Prostate gland (tissue), 2 donors: ENCODE measurements at places on chromosomes 6 and 20. TPM values are rescaled to one million over a fixed set of nuclear protein-coding genes. Genes with fewer than 3 reads are reported as not detected.
A peak's percentile ranks its signal among the peaks of the same experiment; 100 is the strongest.

The HCK gene
- total RNA-seq = 3.1 TPM

The LAMA4 gene
- total RNA-seq = 9.6 TPM

The ABRACL gene
- total RNA-seq = 13.0 TPM

The HLA-DOB gene
- total RNA-seq = 0.41 TPM

The ELOVL4 gene
- total RNA-seq = 5.8 TPM

The C20orf96 gene
- total RNA-seq = 4.7 TPM

The OR2B6 gene
- not detected for total RNA-seq

The ATP6V1G2 gene
- total RNA-seq = 0.74 TPM

DNA sequence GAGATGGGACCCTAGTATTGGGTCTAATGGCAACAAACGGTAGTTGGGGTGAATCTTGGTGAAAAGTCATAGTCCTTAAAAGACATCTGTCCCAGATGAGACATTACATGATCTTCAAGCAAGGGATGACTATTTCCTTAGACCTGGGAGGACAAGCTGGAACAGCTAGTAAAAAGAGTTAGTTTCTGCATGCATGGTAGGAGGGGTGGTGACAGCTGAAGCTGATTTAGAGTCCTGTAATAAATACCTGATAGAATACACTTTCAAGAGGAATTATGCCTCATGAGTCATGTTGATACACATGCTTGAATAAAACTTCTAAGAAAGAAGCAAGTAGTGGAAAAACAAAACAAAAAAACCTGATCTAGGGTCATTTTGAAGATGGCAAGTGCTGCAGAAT, 247.4 kb downstream of the CD109 start:
- H3K4me1 ChIP-seq = no peaks in the 10 kb centered on the region
- no peaks in the 10 kb centered on the region for H3K36me3 ChIP-seq
- no peak for DNase-seq

DNA sequence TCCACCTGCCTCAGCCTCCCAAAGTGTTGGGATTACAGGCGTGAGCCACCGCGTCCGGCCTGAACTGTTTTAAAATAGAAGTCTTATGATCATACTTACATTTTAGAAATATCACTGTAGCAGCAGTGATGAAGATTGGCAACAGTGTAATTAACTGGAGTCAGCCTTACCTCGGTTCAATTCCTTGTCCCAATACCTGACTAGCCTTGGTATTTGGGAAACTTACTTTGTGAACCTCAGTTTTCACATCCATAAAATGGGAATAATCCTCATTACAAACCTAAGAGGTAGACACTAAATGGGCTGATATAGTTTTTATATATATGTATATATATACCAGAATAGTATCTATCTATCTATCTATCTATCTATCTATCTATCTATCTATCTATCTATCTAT, 19.3 kb downstream of the PHF20 start:
- H3K4me1 ChIP-seq = no peaks in the 10 kb centered on the region
- DNase-seq = no peak
- H3K36me3 ChIP-seq = no peaks in the 10 kb centered on the region
- H3K27ac ChIP-seq = no peak overlapping the region

DNA sequence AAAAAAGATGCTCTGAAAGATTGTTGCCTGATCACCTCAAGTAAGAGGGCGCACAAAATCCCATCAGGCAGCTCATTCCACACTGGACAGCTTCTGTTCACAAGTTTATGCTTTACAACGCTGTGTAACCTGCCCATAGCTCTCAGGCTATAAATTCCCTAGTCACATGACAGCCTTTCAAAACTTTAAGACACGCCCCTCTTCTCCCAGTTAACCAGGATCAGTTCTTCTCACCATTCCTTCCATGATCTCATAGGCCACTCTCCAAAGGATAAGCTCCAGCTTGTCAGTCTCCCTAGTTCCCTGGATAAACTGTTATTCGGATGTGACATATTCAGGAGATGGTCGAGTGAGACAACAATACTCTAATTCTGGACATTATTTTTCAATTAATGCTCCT, 15.0 kb downstream of the ADNP start:
- H3K27me3 ChIP-seq = no peaks in the 10 kb centered on the region
- no peaks in the 10 kb centered on the region for H3K4me1 ChIP-seq
- H3K27ac ChIP-seq = peak overlapping the region; percentile 3
- H3K4me3 ChIP-seq = no peak overlapping the region
- no peaks in the 10 kb centered on the region for H3K36me3 ChIP-seq
- peak; percentile 24 for DNase-seq

DNA sequence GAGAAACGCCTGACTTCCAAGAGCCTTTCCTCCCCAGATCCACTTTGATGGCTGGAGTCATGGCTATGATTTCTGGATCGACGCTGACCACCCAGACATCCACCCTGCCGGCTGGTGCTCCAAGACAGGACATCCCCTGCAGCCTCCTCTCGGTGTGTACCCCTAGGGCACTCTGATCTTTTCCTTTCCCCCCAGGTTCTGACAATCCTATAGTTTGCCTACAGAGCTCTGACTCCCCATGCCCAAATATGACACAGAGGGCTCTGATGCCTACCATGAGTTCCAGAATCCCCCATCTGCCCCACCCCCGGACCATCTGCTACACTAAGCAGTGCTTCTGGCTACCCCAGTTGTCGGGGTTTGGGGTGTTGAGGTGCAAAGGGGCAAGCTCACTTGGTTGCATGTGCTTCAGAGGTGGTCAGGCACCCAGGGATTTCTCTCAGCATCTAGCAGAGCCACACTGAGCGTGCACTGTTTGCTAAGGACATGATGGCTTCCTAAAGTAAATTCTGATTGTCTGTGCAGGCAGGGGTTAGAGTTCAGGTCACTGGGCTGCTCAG, 24.0 kb upstream of the SGK2 start:
- no peak overlapping the region for H3K4me3 ChIP-seq
- no peaks in the 10 kb centered on the region for H3K4me1 ChIP-seq
- no peaks in the 10 kb centered on the region for H3K36me3 ChIP-seq
- DNase-seq = no peak
- H3K27me3 ChIP-seq = no peaks in the 10 kb centered on the region

GRCh38 chr6:165090242-165090641, 219.2 kb downstream of the C6orf118 start:
- H3K36me3 ChIP-seq = no peaks in the 10 kb centered on the region
- no peak overlapping the region for H3K4me3 ChIP-seq
- H3K27me3 ChIP-seq = no peaks in the 10 kb centered on the region
- H3K27ac ChIP-seq = no peak overlapping the region
- DNase-seq = no peak
- H3K4me1 ChIP-seq = no peaks in the 10 kb centered on the region

- no peaks in the 10 kb centered on the region for H3K36me3 ChIP-seq
- no peak overlapping the region for H3K4me3 ChIP-seq
- no peak for DNase-seq
- no peak overlapping the region for H3K27ac ChIP-seq
- H3K27me3 ChIP-seq = no peaks in the 10 kb centered on the region
These were observed 99.3 kb upstream of the BMP5 start for GRCh38 chr6:55974688-55975087.

DNA sequence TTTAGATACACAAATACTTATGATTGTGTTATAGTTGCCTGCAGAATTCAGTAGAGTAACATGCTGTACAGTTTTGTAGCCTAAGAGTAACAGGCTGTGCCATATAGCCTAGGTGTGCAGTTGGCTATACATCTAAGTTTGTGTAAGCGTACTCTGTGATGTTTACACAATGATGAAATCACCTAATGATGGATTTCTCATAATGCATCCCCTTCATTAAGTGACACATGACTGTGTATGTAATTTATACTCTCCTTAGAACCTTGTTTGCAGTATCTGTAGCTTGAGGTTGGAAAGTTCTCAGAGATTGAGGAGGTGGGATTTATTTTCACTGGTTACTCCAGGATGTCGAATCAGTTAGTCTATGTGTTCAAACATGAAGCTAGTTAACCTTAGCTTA, 67.0 kb upstream of the TMEM30A start:
- no peak overlapping the region for H3K27ac ChIP-seq
- H3K4me1 ChIP-seq = no peaks in the 10 kb centered on the region
- H3K4me3 ChIP-seq = no peak overlapping the region
- H3K36me3 ChIP-seq = no peaks in the 10 kb centered on the region
- H3K27me3 ChIP-seq = no peaks in the 10 kb centered on the region
- DNase-seq = no peak

DNA sequence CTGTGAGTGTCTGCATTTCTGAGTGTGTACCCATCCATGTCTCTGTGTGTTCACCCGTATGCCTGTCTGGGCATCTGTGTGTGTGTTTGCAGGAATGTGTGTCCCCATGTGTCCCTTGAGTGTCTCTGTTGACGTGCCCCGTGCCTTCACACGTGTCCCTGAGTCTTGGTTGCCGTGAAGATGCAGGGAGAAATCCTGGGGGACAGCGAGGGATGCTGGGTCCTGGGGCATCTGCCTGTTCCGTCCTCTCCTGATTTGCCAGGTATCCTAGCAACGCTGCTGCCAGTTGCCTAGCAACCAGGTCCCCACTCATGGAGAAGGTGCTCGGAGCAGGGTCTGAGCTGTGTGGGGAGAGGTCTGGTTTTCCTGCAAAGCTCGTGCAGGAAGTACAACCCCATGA, 6.0 kb upstream of the LKAAEAR1 start:
- H3K4me3 ChIP-seq = no peak overlapping the region
- no peaks in the 10 kb centered on the region for H3K27me3 ChIP-seq
- no peaks in the 10 kb centered on the region for H3K4me1 ChIP-seq
- H3K36me3 ChIP-seq = no peaks in the 10 kb centered on the region

GRCh38 chr6:149320796-149321195, 3.3 kb downstream of the TAB2 start:
- H3K36me3 ChIP-seq = no peaks in the 10 kb centered on the region
- no peaks in the 10 kb centered on the region for H3K27me3 ChIP-seq
- H3K4me1 ChIP-seq = peaks cover 14% of the 10 kb centered on the region
- DNase-seq = no peak
- no peak overlapping the region for H3K27ac ChIP-seq
- no peak overlapping the region for H3K4me3 ChIP-seq

GRCh38 chr6:116386581-116387299, 16.0 kb downstream of the DSE start:
- no peak for DNase-seq
- no peaks in the 10 kb centered on the region for H3K27me3 ChIP-seq
- no peak overlapping the region for H3K27ac ChIP-seq
- no peak overlapping the region for H3K4me3 ChIP-seq
- no peaks in the 10 kb centered on the region for H3K4me1 ChIP-seq

DNA sequence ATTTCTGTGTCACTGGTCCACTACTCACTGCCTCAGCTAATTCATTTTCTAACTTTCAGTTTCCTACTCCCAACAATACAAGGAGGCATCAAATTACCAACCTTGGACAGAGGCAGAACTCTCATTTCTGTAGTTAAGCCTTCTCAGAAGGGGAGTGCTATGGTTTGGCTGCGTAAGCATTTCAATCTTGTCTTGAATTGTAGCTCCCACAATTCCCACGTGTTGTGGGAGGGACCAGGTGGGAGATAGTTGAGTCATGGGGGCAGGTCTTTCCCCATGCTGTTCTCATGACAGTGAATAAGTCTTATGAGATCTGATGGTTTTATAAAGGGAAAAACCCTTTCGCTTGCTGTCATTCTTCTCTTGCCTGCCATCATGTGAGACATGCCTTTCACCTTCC, 22.9 kb downstream of the HLA-DRA start:
- H3K4me3 ChIP-seq = no peak overlapping the region
- H3K27me3 ChIP-seq = no peaks in the 10 kb centered on the region
- DNase-seq = no peak

GRCh38 chr20:15674253-15675060, 898.8 kb downstream of the KIF16B start:
- H3K4me3 ChIP-seq = no peak overlapping the region
- no peak for DNase-seq
- no peaks in the 10 kb centered on the region for H3K27me3 ChIP-seq
- no peak overlapping the region for H3K27ac ChIP-seq
- H3K4me1 ChIP-seq = no peaks in the 10 kb centered on the region

GRCh38 chr20:51480507-51481270, 61.8 kb downstream of the NFATC2 start:
- H3K27me3 ChIP-seq = no peaks in the 10 kb centered on the region
- DNase-seq = no peak
- no peak overlapping the region for H3K4me3 ChIP-seq
- no peaks in the 10 kb centered on the region for H3K36me3 ChIP-seq
- H3K4me1 ChIP-seq = no peaks in the 10 kb centered on the region
- no peak overlapping the region for H3K27ac ChIP-seq

GRCh38 chr20:57034001-57034400, 232.4 kb downstream of the BMP7 start:
- no peaks in the 10 kb centered on the region for H3K36me3 ChIP-seq
- no peak for DNase-seq

DNA sequence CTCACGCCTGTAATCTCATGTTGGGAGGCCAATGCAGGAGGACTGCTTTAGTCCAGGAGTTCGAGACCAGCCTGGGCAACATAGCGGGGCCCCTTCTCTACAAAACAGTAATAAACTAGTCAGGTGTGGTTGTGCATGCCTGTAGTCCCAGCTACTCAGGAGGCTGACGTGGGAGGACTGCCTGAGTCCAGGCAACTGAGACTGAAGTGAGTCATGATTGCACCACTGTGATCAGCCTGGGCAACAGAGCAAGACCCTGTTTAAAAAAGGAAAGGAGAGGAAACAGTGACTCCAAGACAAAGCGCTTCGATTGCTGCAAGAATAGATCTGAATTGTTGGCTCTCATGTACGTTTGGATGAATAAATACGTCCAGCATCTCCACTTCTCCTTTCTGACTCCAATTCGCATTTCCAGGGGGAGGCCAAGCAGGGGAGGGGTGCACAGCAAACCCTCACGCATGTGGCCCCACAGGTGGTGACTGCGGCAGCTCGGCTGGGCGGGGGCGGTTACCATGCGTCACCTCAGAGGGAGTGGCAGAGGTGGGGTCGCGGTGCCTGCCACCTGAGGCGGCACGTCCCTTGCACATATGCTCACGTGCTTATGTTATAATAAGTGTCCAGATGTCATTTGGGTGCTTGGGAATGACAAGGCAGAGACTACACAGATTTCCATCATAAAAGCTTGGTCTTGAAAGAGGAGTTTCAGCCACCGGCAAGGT, 95.1 kb upstream of the MPC1 start:
- no peak overlapping the region for H3K27ac ChIP-seq
- no peak overlapping the region for H3K4me3 ChIP-seq
- H3K27me3 ChIP-seq = no peaks in the 10 kb centered on the region
- no peaks in the 10 kb centered on the region for H3K36me3 ChIP-seq

DNA sequence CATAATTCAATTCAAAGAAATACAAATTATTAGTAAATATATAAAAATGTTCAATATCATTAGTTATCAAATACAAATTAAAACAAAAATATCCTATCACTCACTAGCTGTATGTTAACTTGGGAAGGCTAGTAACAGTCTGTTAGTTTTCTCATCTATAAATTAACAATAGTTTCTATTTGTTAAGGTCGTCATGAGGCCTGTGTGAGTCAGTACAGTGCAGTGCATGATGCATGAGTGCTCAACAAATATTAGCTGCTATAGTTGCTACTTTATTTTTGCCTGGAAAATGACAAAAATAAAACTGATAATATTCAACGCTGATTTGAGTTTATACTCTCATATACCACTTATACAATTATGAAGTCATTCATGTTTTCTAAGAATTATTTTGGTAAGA, 401.6 kb upstream of the RUNX2 start:
- H3K4me3 ChIP-seq = no peak overlapping the region
- no peaks in the 10 kb centered on the region for H3K4me1 ChIP-seq
- H3K36me3 ChIP-seq = no peaks in the 10 kb centered on the region
- DNase-seq = no peak

GRCh38 chr6:84633771-84634170, 130.6 kb downstream of the TBX18 start:
- no peak for DNase-seq
- no peak overlapping the region for H3K27ac ChIP-seq
- no peaks in the 10 kb centered on the region for H3K27me3 ChIP-seq
- no peaks in the 10 kb centered on the region for H3K4me1 ChIP-seq

- no peak for DNase-seq
- H3K4me3 ChIP-seq = no peak overlapping the region
- H3K27me3 ChIP-seq = peaks cover 5% of the 10 kb centered on the region
These were observed 1.3 kb upstream of the DOK5 start for GRCh38 chr20:54474046-54474445.
